ENCODE measurements at places on chromosomes 2 and 18.
A peak's percentile ranks its signal among the peaks of the same experiment; 100 is the strongest.

- DNase-seq, result no peak
Measured at GRCh38 chr2:45131587-45131986, 122.3 kb upstream of the SIX2 start.

DNA sequence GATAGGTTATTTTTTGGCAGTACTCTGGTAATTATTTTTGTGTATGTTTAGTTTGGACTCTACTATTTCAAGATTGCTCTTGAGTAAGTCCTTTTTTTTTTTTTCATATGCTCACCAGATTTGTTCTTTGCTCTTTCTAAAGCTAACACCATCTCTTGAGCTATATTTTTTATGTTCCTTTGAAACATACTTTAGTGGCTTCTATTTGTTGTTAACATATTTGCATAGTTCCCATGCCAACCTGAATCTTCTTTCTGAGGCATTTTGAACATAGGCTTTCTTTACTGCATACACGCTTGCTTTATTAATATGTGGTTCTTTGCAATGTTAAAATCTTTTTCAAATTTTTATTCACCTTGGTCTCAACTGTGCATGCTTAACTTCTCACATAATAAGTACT is 1644.9 kb downstream of the SUCLG1 start:
- DNase-seq, result peak; percentile 68

DNA sequence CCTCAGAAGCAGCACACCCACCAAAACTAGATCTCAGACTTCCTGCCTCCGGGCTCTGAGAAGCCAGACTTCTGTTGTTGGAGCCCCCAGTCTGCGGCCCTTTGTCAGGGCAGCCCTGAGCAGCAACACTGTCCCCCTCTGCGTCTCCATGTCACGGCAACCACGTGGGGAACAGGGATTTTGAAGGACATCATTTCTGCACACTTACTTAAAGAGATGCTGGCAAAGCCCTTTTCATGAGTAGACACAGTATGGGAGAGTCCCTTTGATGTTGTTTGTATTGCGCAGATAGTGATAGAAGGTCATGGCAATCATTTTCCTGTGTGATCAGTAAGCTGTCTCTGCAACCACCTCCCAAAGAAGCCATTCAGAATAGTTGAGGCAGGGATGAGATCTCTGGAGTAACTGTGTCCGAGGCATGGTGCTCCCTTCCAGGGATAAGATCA is 69.1 kb upstream of the ID2 start:
- no peak for DNase-seq

DNA sequence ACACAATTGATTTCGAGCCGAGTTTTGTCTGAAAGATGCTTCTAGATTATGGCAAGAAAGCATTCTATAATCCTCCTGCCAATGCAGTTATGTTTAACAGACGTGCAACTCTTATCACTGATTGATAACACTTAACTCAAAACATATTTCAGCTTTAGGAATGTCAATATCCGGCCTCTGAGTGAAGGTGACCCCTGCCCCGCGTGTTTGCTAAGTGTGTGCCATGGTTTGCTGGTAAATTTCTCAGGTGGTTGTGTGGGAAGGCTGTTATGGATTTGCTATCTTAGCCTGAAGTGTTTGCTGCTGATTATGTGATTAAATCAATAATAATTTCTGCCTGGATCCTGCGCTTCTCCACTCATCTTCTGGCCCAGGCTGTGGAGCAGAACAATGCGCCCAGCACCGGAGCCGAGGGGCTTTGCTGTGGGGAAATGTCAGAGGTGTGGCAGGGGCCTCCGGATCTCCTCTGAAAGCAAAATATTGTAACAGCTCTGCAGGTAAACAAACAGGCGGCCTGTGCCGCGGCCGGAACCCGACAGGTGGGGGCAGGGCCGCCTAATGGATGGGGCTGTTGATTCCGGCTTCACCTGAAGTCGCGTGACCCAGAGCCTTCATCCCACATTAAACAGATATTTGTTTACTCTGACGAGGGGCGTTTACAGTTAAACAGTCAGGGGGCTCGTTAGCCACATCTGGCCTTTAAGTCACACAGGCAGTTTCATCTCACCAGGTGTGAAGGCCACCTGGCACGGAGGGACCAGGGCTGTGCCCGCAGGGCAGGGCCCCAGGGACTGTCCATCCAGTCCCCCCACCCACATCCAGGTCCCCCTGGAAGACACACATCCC is 210.7 kb upstream of the SALL3 start:
- no peak for DNase-seq

- peak; percentile 30 for DNase-seq
Measured at GRCh38 chr2:85131116-85131515, 2.1 kb upstream of the TCF7L1 start.

- no peak for DNase-seq
Measured at GRCh38 chr2:48900321-48901014, 144.9 kb upstream of the LHCGR start.

DNA sequence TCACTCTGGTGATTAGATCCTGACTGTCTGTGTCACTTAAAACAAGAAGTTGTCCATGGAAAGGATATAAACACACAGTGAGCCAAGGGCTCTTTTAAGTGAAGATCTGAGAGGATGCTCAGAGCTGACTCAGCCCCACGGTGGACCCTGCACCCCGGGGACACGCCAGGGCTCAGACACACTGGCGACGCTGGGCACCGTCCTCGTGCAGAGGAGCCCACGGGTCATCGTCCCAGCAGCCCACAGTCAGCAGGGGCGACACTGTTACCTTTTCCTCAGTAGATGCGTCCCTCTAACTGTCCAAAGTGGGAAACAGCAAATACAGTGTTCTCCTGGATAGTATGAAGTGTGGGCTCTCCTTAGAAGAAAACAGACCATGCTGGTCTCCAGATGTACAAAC is 225.6 kb downstream of the HDAC4 start:
- no peak for DNase-seq

GRCh38 chr2:101949304-101949703 is 42.5 kb upstream of the IL1R2 start:
- DNase-seq, result no peak

GRCh38 chr2:181781078-181781786 is 100.9 kb upstream of the NEUROD1 start:
- DNase-seq, result no peak

DNA sequence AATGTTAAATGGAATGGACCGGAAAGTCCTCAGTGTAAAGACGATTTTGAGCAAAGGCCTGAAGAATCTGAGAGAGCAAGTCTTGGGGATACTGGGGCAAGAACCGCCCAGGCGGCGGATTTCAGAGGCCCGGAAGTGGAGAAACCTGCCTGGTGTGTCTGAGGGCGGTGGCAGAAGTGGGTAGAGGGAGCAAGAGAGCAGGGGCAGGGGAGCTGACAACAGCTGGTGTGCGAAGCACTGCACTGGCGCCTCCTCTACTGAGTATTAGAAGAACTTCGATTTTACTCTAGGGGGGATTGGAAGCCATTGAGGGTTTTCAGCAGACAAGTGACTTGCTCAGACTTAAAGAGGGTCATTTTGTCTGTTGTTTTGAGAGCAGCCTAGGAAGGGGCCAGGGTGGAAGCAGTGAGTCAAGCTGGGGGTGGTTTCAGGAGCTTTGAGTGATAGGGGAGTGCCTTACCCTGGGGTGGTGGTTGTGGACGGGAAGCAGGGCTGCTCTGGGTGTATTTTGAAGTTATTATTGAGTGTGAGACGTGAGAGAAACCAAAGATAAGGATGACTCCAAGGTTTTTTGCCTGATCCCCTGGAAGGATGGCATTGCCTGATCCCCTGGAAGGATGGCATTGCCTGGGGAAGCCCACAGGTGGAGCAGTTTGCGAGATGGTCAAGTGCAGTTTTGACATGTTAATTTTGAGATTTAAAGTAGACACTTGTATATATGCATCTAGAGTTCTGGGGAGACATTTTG is 52.5 kb downstream of the ZNF236 start:
- no peak for DNase-seq

DNA sequence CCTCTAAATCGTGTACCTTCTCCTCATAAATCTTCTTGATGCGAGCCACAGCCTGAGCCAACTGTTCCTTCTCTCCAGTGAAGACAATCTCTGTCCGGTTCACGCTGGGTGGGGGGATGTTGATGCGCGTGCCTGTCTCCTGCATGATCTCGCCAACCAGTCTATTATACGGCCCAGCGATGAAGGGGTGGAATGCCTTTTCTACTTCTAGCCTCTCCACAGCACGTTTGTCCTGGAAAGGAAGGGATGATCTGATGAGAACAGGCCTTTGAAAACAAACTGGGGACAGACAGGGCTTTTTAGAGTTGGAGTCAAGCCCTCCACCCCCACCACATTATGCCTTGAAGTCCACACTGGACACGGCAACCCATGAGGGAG is 59.3 kb downstream of the HDLBP start:
- no peak for DNase-seq

GRCh38 chr18:6249788-6250187 is 164.9 kb downstream of the L3MBTL4 start:
- DNase-seq, result no peak

DNA sequence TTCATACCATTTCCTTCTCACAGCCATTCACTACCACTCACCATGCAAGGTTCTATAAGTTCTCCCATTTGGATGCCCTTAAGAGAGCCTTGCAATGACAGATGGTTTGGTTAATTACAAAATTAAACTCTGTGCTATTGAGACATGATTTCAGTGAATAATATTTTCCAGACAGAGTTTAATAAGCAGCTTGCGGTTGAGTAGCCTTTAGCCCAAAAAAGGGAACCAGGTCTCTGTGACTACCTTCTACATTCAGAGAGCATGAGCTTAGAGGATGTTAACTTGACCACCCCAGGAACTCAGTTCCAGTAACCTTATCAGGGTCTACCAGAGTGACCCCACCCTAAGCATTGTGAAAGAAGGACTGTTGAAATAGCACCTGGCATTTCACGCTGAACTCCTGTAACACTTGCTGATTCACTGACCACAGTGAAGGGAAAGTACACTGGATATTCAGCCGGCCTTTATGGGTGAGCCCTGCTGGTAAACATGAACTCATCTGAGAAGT is 1173.1 kb upstream of the ZEB2 start:
- no peak for DNase-seq

GRCh38 chr2:31457651-31458050 is 43.1 kb upstream of the XDH start:
- no peak for DNase-seq

DNA sequence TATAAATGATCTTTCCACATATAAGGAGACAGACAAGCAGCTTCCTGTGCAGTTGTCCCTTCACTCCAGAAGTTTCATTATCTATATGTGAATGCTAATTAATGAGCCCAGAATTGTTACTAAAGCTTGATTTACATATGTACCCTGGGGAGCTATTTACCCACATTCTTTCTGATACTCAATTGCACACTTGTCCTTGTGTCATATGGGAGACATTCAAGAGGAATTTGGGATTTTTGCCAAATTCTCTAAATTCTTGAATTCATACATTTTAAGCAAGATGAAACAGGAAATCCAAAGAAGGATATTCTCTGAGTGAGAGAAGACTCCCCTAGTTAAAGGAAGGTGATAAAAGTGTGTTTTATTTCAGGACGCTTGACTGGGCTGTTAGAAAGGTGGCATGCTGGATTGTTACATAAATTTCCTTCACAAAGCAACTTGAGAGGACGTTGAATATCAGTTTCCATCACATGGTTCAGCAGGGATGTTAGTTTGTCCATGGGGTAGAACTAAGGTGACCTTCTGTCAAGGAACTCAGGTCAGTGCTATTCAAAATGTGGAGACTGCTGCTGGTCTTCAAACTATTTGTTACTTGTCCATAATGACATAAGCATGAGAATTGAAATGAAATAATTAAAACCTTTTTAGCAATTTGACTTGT is 368.2 kb downstream of the IRS1 start:
- DNase-seq, result peak; percentile 33

DNA sequence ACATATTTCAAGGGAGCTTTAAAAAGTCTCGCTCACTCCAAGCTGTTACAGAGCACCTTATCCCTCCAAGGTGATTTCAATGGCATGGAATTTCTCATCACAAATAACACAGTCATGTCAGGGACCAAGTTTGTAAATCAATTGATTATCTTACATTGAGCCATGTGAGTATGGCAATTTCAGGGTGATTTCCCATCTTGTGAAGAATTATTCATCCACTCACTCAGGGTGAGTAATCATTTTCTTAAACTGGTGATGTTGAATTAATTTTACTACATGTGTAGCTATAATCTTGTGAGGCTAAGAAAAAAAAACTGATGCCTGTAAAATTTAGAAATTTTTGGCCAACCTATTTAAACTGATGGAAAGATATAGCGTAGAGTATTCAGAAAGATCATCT is 3.3 kb upstream of the ABCA12 start:
- DNase-seq, result no peak

GRCh38 chr18:62812242-62812641 is 96.9 kb downstream of the PHLPP1 start:
- DNase-seq, result no peak

DNA sequence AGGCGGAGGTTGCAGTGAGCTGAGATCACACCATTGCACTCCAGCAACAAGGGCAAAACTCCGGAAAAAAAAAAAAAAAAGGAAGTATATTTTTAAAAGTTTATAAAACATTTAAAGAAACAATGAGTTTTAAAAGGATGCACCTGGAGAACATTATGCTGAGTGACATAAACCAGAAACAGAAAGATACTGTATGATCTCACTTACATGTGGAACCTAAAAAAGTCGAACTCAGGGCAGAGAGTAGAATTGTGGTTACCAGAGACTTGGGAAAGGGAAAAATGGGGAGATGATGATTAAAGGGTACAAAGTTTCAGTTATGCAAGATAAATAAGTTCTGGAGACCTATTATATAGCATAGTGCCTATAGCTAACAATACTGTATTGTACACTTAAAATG is 52.8 kb upstream of the RTN4 start:
- DNase-seq, result no peak

GRCh38 chr2:69605284-69605683 is 38.3 kb downstream of the AAK1 start:
- DNase-seq, result no peak

- no peak for DNase-seq
Measured at GRCh38 chr2:208489687-208490086, 83.1 kb downstream of the PTH2R start.

- no peak for DNase-seq
Measured at GRCh38 chr2:170554278-170554955, 160.7 kb upstream of the SP5 start.

- DNase-seq, result no peak
Measured at GRCh38 chr2:44389895-44390294, 28.1 kb downstream of the CAMKMT start.

- DNase-seq, result no peak
Measured at GRCh38 chr2:75390169-75390568, 170.6 kb downstream of the EVA1A start.

GRCh38 chr2:96065381-96065930 is 30.7 kb upstream of the GPAT2 start:
- DNase-seq, result no peak

GRCh38 chr18:13389491-13390131 is 171.1 kb downstream of the LDLRAD4 start:
- no peak for DNase-seq
